ENCODE measurements at places on chromosomes 6 and 20.

- no peak for DNase-seq
These were observed 728.4 kb upstream of the FLRT3 start for GRCh38 chr20:15065794-15066193.

DNA sequence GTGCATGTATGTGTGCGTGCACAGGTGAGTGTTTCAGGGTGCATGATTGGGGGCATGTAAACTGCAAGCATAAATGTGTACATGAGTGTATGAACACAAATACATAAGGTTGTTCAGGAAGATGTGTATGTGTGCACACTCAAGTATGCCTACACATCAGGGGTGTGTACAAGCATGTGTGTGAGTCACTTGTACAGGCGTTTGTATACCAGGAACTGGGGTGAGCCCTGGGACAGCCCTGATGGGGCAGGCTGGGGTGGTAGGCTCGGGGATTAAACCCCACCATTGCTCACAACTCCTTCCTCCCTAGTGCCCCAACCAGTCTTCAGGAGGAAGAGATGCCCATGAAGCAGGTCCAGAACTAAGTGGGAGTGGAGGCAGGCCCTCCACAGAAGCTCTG is 4.3 kb downstream of the CRIP3 start:
- DNase-seq, result no peak

DNA sequence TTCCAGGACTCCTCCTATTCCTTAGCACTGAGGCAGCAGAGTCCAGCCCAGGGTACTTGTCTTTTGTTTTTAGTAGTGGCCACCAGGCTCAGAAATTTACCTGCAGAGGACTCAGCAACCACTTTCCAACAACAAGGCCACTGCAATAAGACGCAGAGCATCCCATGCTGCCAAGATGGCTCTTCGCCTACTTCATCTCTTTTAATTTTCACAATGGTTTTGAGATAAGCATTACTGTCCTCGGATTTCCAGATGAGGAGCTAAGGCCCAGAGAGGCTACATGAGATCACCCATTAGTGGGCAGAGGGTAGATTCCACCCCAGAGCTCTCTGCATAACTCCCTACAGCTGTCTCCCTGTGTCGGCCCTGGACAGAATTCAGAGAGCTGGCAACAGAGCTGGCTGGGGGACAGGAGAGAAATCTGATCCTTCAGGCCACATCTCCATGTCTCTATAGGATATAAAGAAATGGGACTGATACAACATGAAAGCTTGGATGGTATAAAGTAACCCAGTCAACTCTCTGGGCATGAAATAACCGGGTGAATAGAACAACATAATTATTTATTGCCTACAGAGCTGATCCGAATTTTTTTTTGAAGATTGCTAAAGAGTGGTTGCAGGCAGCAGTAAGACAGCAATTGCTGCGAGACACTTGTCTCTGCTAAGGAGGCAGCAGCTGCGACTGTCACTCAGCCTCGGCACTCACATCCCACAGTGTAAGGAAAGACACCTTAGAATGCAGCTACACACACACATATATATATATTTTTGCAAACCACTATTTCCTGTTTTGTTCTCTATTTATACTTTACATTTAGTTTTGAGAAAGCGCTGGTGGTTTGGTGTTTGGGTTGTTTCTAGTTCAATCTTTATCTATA is 37.2 kb downstream of the SCML4 start:
- no peak for DNase-seq

GRCh38 chr6:109485266-109485935 is 2.4 kb upstream of the ZBTB24 start:
- DNase-seq, result no peak

GRCh38 chr20:63911176-63911575 is 16.2 kb downstream of the DNAJC5 start:
- DNase-seq, result no peak
